ENCODE measurements at places on chromosomes 4 and X. TPM values are rescaled to one million over a fixed set of nuclear protein-coding genes. Genes with fewer than 3 reads are reported as not detected.

- DNase-seq = no peak
These were observed 204.7 kb downstream of the PACRGL start for GRCh38 chr4:20904966-20905365.

DNA sequence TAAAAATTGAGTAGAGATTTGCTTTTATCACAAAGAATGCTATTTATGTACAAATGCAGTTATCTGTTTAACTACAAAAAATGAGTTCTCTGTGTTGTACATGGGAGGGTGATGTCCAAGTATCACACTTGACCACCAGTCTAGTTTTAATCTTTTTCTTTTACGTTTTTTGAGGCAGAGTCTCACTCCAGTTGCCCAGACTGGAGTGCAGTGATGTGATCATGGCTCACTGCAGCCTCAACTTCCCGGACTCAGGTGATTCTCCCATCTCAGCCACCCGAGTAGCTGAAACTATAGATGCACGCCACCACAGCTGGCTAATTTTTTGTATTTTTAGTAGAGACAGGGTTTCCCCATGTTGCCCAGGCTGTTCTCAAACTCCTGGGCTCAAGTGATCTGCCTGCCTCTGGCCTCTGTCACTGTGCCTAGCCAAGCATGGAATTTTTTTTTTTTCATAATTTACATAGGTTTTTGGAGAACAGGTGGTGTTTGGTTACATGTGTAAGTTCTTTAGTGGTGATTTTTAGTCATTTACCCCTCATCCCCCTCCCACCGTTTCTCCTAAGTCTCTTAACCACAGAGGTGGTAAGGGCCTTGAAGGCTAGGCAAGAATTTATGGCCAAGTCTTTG, 47.9 kb upstream of the RPA4 start:
- no peak for DNase-seq

DNA sequence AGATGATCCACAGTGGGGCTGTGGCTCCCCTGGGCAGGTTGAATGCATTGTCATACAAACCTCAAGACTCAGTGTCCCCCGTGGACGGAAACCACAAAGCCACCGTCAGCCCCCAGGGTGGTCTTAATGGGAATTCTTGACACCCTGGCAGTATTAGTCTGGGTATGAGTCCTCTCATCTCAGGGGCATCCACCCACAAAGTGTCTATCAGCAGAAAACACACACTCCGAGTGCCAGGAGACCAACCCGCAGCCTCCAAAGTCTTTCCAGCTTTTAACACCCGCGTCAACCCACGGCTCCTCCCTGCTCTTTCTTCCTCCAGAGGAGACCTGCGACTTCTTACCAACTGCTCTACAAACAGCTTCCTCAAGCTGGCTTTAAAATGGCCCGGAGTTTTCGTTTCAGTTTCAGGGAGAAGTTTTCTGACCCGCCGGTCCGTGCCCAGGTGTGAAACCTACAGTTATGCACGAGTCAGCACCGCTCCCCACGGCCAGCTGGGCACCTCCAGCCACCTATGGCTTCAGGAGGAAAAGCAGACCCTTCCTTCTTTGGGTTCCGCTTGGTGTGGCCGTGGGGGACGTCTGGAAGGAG, 14.4 kb upstream of the ASMTL start:
- no peak for DNase-seq

GRCh38 chr4:145545031-145545430, 63.4 kb downstream of the SMAD1 start:
- no peak for DNase-seq

GRCh38 chr4:143488687-143489086, 24.8 kb upstream of the SMARCA5 start:
- DNase-seq = no peak

- no peak for DNase-seq
These were observed 30.0 kb downstream of the WDR1 start for GRCh38 chr4:10086506-10087120.

- DNase-seq = no peak
These were observed 46.1 kb downstream of the SORCS2 start for GRCh38 chr4:7238300-7238960.

- no peak for DNase-seq
These were observed 45.3 kb downstream of the TBCK start for GRCh38 chr4:106270736-106271135.

- no peak for DNase-seq
These were observed 128.3 kb downstream of the MAGEE1 start for GRCh38 chrX:76555816-76556215.

GPRASP2 gene
- 70.0 TPM for total RNA-seq

USP17L28 gene
- total RNA-seq = not detected

All from occipital lobe (tissue), 3 donors.